ENCODE measurements at places on chromosomes 12 and 14.
A peak's percentile ranks its signal among the peaks of the same experiment; 100 is the strongest.

GRCh38 chr14:45242706-45243105 is 10.3 kb downstream of the MIS18BP1 start:
- DNase-seq = no peak

DNA sequence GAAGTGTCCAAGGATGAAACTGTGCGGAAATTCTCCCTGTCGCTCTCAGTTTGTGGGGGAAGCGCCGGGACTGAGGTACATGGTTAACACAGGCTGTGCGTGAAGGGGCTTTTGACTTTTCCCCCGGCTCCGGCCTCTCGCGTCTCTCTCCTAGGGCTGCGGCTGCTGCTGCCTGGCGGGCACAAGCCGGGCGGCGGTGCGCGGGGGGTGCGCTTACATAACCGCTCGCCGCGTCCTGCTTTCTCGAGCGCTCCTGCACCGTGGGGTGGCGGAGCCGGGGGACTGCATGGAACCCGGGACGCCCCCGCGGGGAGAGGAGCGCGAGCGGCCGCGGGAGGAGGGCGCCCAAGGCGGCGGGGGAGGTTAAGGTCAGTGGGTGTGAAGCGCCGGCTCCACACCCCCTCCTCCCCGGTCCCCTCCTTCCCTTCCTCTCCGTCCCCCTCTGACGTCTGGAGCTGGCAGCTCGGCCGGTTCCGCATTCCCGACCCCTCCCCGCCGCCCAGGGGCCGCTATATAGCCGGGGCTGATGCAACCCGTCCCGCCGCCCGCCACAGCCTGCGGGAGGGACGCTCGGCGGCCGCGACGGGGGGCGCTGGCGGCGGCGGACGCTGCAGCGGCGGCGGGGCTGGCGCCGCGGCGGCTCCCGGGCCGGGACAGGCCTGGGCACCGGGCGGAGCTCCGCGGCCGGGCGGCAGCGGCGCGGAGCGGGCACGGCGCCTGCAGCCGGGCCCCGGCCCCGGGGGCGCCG is at the start of gene JDP2:
TSS of gene JDP2 (plus strand) at position 541 of the 748 bp plus-strand sequence. CDS start 9,899 bp downstream, outside the sequence.
- DNase-seq = peak; percentile 43

GRCh38 chr12:124426594-124427555 is 132.0 kb downstream of the RFLNA start:
- no peak for DNase-seq

DNA sequence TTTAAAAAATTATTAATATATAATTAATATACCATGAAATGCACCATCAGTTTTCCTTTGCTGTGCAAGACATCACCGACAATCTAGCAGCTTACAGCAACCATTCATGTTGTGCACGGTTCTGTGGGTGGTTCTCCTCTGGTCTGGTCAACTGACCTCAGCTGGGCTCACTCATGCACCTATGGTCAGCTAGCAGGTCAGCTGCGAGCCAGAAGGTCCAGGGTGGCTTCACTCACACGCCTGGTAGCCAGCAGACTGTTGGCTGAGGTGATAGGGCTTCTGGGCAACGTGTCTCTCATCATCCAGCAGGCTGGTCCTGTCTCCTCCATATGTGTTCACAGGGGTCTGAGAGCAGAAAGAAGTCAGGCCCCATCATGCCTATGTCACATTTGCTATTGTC is 210.4 kb downstream of the KIF26A start:
- DNase-seq = no peak

- no peak for DNase-seq
Measured at GRCh38 chr12:123723011-123723410, 10.9 kb downstream of the ATP6V0A2 start.

DNA sequence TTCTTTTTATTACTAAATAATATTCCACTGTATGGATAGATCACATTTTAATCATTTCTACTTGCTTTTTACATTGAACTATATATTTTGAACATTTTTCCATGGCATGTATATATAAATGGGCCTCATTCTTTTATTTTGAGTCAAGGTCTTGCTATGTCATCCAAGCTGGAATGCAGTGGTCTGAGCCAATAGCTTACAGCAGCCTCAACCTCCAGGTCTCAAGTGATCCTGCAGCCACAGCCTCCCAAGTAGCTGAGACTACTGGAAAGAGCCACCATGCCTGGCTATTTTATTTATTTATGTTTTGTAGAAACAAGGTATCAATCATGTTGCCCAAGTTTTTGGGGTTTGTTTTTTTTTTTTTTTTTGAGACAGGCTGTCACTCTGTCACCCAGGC is 7.6 kb downstream of the FCF1 start:
- no peak for DNase-seq

GRCh38 chr14:34165847-34166350 is 215.0 kb upstream of the EGLN3 start:
- no peak for DNase-seq

GRCh38 chr12:120262852-120263747 is 2.4 kb downstream of the PXN start:
- DNase-seq = no peak

DNA sequence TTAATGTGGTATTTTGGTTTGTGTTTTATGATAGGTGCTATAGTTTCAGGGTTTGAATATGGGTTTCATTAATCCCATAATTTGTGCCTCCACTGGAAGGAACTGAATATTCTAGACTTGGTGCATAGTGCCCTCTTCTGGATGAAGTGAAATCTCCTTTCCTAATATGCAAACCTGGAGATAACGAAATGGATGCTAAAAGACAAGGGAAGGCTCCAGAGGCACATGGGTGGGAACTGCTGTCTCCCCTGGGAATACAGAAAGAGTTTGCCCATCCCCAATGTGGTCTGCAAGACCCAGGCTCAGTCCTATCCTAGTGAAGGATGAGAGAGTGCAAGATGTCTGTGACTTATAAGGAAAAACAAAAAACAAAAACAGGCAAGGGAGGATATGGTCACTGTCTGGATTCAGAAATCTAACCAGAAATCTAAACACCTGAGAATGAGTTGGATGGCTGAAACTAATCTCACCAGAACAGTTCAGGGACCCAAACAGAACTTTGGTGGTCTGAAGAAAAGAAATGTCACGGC is 142.3 kb upstream of the TMPO start:
- no peak for DNase-seq

GRCh38 chr12:56866493-56866892 is 67.7 kb downstream of the SDR9C7 start:
- DNase-seq = no peak

DNA sequence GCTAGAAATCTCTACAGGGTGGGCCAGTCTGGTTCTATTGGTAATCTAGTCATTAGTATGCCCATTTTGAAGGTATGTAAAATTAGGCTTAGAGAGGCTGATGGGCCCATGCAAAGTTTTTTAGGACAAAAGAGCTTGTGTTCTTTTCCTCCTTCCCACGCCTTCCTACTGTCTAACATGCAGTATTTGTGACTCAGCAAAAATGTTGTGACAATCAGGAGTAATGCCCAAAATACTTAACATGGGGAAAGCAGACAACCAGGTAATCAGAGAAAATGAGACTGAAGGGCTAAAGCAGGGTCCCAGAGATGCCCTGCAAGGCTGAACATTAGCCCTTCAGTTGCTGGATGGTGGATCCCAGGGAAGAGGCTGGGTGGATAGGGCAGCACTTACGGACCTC is 437.9 kb downstream of the BCL11B start:
- DNase-seq = no peak

DNA sequence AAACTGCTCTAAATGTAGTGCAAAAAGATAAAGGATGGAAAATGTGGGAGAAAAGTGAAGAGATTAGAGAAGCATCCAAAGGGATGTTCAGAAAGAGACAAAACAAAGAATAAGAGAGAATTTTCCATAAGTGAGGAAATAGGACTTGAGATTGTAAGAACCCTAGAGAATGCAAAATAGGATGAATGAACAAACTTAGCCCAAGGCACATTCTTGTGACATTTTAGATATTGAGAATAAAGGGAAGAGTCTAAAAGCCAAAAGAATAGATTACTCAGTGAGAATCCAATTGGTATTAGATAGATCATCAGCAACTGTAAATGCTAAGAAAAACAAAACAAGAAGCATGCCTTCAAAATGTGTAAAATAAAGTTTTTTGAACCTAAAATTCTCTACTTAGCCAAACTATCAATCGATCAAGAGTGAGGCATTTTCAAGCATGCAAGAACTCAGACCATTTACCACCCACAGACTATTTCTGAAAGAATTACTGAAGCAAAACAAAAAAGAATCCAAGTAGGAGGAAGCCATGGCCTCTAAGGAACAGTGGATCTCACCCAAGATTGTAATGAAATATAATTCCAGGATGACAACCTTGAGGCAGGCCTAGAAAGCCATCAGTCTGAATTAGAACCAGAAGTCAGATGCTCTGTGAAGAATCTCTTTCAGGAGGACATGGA is 33.5 kb downstream of the DYRK2 start:
- DNase-seq = no peak

- no peak for DNase-seq
Measured at GRCh38 chr12:69115951-69116350, 123.4 kb upstream of the CPSF6 start.

DNA sequence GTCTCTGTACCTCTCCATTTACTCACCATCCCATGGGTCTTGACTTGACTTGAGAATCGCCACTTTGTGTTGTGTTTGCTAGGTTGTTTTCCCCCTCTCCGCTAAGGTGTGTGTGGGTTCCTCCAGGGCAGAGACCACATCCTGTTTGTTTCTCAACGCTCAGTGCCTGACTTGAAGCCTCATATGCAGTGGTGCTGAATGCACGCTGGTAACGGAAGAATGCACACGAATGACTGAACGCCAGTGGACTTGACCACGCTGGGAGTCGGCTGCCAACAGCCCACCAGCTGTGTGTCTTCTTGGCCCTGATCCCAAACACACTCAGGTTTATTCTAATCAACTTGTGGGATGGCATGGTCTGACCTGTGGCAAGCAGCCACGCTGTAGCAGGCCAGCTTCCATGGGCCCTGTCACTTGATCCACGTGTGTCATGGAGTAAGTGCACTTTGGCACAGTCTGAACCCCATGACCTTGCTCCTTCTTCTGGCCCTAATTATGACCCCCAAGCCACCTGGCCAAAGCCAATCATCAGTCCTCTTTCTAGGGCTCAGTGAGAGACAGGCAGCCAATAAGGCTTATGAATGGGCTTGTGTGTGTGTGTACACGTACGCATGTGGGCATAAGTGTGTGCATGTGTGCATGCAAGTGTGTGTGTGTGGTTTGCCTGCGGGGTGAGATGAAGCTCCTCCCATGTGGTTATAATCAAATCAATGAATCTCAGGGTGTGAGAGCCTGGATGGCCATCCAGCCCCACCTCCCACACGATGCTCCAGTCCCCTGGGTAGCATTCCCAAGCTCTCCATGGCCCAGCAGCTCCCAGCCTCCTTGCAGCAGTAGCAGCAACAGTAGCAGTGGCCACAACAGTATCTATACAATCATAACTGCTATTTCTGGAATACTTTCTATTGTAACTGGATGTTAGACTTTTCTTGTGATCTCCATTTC is 6.4 kb upstream of the TC2N start:
- DNase-seq = no peak

GRCh38 chr12:120139958-120140357 is 23.4 kb upstream of the RAB35 start:
- no peak for DNase-seq

DNA sequence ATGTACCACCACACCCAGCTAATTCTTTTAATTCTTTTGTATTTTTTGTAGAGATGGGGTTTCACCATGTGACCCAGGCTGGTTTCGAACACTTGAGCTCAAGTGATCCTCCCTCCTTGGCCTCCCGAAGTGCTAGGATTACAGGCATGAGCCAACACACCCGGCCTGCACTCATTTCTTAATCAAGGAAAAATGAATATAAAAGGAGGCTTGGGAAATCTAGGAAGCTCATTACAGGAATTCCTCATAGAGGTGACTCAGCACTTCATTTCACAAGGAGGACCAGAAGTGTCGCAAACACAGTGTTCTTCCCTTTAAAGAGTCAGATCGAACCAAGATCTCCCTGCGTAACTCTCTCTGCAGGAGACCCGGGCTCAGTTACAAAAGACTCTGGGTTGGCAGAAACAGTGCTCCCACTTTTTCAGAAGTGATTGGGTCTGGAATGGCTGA is 30.3 kb downstream of the NFKBIA start:
- DNase-seq = no peak

- DNase-seq = no peak
Measured at GRCh38 chr14:65296402-65296801, 116.1 kb upstream of the FUT8 start.

GRCh38 chr14:102403028-102403427 is 40.3 kb downstream of the TECPR2 start:
- DNase-seq = no peak

DNA sequence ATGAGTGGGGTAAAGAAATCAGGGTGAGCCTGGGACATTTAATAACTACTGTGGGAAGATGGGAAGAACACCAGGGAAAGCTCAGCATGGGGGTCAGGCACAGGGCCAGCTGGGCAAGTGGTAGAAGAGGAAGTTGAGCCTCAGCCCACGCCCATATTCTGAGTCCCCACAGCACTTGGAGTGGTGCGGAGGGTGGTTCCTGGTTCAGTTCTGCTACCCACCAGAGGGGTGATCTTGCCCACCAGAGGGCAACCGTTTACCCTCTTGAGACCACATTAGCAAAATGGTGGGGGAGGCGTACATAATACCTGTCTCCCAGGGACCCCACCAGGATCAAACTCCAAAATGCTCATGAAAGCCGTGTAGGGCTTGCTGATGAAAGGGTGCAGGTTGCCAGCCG is 16.8 kb upstream of the ANKRD33 start:
- no peak for DNase-seq

GRCh38 chr12:122974274-122974891 is 661 bp upstream of the OGFOD2 start:
- DNase-seq = no peak

DNA sequence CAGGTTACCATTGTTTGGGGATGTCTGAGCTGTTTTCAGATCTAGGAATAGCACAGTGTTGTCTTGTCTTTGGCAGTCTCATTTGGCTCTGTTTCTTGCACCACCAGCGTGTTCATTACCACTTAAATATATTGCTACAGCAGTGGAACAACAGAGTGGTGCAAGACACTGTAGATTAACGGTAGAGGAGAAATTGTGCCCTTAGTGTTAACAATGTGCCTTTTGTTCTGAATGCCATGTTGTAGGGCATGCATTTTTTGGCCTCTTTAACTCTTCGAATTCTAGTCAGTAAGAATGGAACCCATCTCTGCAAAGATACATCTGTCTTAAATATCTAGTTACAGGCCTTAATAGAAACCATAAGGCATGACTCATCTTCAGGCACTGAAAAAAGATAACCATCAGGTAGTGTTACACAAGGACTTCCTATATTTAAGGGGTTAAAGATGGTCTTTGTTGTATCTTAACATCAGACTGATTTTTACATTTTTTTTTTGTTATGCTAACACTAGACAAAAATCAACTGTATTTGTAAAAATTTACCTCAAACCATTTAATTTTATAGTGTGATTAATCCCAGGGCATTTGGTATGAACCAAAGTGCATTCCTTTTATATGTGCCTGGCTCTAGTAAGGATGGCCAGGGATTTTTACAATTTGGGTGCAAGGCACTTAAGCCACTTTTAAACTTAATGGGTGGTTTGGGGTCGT is 12.9 kb downstream of the DYRK2 start:
- no peak for DNase-seq

- DNase-seq = no peak
Measured at GRCh38 chr12:54273981-54274380, 5.9 kb downstream of the CBX5 start.

- DNase-seq = no peak
Measured at GRCh38 chr14:91159906-91160305, 46.0 kb downstream of the DGLUCY start.

- no peak for DNase-seq
Measured at GRCh38 chr12:94689002-94689645, 38.8 kb upstream of the TMCC3 start.

GRCh38 chr12:48972213-48972951 is 847 bp upstream of the WNT10B start:
- no peak for DNase-seq
